Stimulated activated CD8-positive, alpha-beta memory T cell treated with anti-CD3 and anti-CD28 coated beads, Interleukin-15, amount 100 ng/mL, for 48 hours (primary cell): ENCODE measurements at places on chromosomes 5 and 9.

DNA sequence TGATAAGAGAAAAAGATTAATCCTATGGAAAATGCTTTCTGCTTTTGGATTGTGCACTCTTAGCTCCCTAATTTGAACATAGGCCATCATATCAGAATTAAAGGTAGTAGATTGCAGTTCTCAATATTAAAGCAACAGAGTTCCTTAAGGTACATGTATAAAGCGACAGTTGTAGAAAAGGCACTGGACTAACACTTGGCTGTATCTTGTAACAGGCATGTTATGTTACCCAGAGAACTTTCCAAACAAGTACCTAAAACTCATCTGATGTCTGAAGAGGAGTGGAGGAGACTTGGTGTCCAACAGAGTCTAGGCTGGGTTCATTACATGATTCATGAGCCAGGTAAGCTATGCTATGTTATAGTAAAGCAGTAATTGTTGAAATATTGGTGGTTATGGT lies 3.3 kb upstream of the SECISBP2 start:
- DNase-seq = no peak

DNA sequence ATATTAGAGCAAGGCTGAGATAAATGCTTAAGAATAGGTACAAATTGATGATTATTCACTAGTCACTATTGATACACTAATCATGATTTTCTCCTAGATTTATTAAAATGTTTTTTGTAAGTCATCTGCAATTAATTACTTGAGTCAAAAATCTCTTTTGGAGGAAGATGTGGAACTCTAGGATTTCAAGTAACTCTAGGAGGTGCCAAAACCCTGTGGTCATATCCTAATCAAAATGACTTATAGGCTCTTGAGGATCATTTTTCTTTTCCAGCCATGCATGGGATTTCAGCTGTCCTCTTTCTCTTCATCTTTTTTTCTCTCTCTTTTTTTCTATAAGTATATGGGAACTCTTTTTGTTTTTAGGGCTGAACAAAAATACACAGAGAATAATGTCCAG lies 141.8 kb upstream of the CD180 start:
- DNase-seq = no peak

GRCh38 chr9:35085078-35085477 lies 5.3 kb upstream of the FANCG start:
- DNase-seq = no peak

- DNase-seq = no peak
Observed at GRCh38 chr5:19058216-19058615, 929.8 kb downstream of the CDH18 start.

DNA sequence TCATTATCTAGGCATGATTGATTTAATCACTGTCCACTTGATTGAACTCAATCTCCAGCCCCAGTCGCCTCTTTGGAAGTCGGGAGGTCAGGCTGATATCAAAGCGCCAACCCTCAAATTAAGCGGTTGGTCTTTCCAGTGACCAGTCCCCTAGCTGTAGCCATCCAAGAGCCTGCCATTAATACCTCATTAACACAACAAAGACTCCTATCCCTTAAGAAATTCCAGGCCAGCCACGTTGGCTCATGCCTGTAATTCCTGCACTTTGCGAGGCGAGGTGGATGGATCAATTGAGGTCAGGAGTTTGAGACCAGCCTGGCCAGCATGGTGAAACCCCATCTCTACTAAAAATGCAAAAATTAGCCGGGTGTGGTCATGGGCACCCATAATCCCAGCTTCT lies 27.4 kb upstream of the GCNT1 start:
- DNase-seq = no peak

GRCh38 chr5:4145511-4145910 lies 549.9 kb downstream of the IRX1 start:
- DNase-seq = no peak

GRCh38 chr9:8419596-8420275 lies 620.2 kb upstream of the DMAC1 start:
- DNase-seq = no peak

DNA sequence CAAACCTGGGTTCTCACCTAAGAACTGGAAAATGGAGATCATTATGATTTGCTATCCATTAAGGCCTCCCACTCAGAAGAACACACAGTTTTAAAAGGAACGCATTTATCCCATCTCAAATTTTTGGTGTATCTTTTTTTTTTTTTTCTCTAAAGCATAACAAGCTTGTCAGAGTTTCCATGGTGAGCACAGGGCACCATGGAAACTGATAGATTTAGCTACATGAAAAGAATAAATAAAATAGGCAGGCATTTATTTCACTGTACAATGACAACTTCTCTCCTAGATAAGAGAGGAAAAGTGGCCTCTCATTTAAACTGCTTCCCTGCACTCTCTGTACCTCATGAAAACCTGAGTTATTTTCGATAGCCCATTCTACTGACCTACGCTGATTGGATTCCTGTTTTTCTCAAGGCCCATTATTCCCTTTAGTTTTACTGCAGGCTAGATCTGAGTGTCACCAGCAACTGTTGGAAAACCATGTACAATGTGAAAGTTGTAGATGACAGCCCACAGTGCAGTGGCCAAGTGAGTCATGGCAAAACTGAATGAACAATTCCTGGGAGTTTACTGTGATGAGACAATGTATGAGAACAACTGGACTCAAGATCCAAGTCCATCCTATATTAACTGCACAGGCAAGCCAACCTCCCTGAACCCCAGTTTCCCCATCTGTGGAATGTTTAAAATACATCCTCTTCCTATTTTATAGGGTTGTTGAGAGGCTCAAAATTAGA lies 4.3 kb upstream of the GDA start:
- no peak for DNase-seq

GRCh38 chr9:93120846-93121315 lies 13.2 kb downstream of the NINJ1 start:
- DNase-seq = no peak

GRCh38 chr5:5752844-5753243 lies 330.4 kb downstream of the ICE1 start:
- no peak for DNase-seq

GRCh38 chr9:136608348-136609159 lies 54.2 kb upstream of the EGFL7 start:
- no peak for DNase-seq

GRCh38 chr9:123922431-123922830 lies 7.5 kb downstream of the DENND1A start:
- DNase-seq = no peak

DNA sequence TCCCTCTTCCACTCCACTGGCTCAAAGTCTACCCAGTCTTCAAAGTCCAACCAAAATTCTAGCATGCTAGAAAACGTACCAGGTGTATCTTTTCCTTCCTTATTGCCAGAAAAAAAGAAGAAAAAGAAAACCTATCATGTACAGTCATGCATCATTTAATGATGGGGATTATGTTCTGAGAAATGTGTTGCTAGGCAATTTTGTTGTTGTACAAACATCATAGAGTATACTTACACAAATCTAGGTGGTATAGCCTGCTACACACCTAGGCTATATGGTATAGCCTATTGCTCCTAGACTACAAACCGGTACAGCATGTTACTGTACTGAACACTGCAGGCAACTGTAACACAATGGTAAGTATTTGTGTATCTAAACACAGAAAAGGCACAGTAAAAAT lies 104.8 kb downstream of the SREK1 start:
- DNase-seq = no peak

- DNase-seq = no peak
Observed at GRCh38 chr5:80002677-80003076, 11.6 kb upstream of the MTX3 start.

GRCh38 chr5:158746979-158747378 lies 352.7 kb downstream of the EBF1 start:
- no peak for DNase-seq

- no peak for DNase-seq
Observed at GRCh38 chr5:172946146-172946545, 13.1 kb upstream of the RPL26L1 start.

GRCh38 chr5:64570395-64570996 lies 64.7 kb downstream of the RGS7BP start:
- DNase-seq = no peak

DNA sequence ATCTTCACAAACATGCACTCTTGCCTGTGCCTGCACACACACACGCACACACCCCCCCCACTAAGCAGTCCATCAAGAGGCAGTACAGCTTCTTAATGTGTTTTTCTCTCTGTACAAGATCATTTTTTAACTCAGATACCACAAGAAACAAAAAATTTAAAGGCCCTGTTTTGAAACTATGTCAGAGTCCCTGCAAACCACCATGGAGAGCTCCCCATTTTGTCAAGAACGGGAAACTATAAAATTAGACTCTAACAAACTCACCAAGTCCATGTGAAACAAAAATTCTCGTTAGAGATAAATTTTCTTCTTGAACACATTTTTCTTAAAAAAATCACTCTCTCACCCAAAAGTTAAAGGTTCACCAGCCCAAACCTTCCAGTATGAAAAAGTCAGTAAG lies 86.3 kb downstream of the ELAVL2 start:
- no peak for DNase-seq

DNA sequence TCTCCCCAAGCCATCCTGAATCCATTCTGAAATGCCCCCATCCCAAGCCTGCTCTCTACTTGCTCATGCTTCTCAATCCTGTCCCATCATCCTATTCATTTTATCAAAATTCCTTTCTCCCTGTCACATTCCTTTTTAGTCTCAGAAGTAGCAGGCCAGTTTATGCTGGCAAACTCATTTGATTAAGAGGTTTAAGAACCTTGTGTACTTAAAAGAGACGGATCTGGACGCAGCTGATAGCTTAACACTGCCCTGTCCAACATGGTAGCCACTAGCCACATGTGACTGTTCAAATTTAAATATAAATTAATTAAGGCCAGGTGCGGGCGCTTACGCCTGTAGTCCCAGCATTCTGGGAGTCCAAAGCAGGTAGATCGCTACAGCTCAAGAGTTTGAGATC lies 5.6 kb upstream of the KCNV2 start:
- DNase-seq = no peak

DNA sequence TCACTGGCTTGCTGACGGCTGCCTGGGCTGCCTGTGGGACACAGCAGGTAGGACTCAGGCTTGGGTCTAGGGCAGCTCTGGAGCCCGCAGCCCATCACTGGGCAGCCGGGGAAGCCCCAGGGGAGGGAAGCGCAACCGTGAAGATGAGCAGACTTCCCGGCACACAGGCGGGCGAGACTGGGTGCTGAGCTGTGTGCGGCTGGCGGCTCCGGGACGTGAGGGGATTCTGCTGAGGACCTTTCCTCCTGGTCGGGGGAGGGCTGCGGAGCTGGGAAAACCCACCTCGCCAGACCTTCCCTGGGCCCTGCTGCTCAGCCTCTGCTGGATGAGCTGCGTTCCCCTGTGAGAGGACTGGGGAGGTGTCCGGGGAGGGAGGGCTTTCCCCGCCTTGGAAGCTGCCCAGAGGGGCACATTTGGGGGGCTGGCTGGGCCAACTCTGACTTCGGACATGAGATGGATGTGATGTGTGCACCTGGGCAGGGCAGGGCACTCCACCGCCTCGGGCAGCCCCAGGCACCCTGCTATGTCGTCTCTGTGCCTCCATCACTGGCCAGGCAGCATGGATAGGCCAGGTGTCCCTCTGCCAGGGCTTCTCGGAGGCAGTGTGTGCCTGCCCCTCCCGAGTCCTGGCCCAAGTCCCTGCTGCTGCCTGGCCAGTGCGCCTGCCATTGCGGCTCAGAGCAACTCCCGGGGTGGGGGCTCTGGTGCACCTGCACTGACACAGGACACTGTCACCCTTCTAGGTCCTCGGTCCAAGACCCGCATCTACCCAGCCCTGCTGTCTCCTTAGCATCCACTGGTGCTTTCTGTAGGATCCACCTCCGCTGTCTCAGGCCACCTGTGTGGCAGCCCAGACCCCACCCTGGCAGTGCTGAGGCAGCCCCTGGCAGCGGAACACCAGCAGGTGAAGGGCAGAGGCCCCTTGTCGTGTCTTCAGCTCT lies 66.4 kb downstream of the COL5A1 start:
- DNase-seq = no peak

GRCh38 chr9:96203867-96204501 lies 98.0 kb downstream of the HSD17B3 start:
- DNase-seq = no peak

DNA sequence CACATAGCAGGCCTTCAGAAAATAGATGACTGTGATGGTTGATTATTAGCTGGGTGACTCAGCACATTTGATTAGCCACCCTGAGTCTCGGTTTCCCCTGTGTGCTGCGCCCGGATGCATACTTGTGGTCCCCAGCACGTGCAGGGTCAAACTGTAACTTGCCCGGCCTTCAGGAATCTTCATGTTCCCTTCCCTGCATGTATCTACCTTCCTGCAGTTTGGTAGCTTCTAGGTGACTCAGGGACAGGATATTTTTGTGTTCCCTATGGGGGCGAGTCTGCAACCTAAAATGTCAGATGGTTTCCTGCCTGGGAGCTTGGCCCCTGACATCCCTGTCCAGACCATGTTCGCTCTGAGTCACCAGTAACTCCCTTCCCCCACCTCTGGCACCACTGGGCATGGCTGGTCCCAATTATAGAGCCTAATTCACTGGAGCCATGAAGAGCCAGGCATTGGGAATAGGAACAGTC lies 13.2 kb downstream of the PTGS1 start:
- no peak for DNase-seq

- DNase-seq = no peak
Observed at GRCh38 chr5:66209350-66209749, 65.2 kb downstream of the SREK1 start.

GRCh38 chr9:114170771-114171461 lies 15.6 kb downstream of the COL27A1 start:
- DNase-seq = no peak

DNA sequence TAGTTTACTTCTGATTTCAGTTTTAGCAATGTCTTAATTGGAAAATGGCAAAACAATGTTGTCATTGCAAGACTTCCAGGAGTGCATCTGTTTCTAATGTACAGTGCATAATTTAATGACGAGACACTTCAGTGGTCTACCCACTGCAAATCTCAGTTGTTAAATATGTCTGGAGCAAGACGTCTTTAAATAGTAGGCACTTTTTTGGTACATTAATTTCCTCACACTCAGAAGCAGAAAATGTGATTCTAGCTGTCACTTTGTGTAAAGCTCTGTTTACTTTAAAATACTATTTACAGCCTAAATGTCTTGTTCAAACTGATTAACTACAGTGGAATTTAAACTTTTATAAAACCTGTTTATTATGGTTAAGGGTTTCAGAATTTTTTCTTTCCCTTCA lies 815.5 kb downstream of the TLE1 start:
- no peak for DNase-seq

GRCh38 chr5:146662229-146662628 lies 146.2 kb upstream of the GPR151 start:
- no peak for DNase-seq

- DNase-seq = no peak
Observed at GRCh38 chr9:125496313-125496834, 210.6 kb downstream of the MAPKAP1 start.

DNA sequence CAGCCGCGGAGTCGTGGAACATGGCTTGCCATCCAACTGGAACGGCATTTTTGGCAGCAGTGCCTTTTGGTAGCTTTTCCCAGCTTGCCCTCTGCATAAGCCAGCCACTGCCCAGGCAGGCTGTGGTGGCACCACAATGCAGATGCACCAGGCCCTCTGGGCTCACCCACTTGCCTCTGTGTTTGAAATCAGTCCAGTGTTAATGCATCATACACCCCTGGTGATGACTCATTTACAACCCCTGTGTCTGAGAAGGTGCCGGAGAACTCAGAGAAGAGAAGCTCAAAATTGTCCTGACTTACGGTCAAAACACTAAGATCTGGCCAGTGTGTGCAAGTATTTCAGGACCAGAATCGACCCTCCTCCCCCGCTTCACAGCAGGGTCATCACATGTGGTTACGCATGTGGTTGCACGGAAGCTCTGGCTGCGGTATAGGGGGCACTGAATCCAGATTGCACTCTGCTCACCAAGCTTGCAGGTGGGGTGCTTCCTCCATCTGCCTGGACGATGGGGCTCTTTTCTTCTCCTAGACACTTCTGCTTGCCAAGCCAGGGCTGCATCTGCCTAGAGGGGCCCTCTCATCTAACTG lies 66.5 kb upstream of the SMIM15 start:
- DNase-seq = peak; percentile 5

GRCh38 chr9:90697808-90698207 lies 55.2 kb upstream of the DIRAS2 start:
- no peak for DNase-seq
